AG10803 (cell line): ENCODE measurements at places on chromosomes 6 and 20.

GRCh38 chr6:42424906-42425474, 26.7 kb downstream of the TRERF1 start:
- DNase-seq: no peak

- peak; percentile 99 for DNase-seq
Observed at GRCh38 chr6:156953479-156954146, 176.4 kb downstream of the ARID1B start.

DNA sequence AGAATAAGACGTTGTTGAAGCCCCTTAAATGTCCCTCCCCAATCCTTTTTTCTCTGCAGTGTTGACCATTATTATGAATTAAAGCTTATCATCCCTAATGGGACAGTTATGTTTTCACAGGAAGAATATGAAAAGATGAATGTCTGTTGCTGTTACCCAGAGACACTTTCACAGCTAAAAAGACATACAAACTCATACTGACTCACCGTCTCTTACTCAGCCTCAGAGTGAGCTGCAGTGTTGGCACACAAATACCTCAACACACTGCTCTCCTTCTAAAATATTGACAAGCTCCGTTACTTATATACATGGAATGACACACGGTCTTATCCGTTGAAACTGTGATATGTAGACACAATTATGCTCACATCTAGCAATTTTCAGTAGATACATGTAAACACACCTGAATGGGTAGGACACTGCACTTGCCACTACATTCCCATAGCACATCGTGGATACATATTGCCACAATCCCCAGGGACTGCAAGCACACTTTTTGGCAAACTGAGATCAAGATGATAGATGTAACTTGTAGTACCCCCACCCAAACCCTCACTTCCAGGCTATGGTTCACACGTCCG, 9.6 kb upstream of the SAPCD1 start:
- peak; percentile 65 for DNase-seq

DNA sequence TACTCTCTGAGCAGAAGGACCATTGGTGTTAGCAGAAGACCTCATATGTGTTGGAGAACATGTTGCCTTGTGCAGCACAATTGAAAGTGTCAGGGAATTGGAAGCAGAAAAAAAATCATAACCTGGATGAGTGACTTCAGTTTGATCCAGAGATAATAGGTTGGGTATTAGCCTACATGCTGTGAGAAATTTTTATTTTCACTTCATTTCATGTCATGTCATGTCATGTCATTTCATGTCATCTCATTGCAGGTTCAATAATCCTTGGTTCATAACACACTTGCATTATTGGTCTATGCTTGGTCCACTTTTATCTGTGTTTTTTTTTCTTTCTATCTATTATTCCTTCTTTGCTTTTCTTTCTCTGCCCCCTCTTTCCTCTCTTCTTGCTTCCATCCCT, 34.3 kb downstream of the AKAP7 start:
- no peak for DNase-seq

DNA sequence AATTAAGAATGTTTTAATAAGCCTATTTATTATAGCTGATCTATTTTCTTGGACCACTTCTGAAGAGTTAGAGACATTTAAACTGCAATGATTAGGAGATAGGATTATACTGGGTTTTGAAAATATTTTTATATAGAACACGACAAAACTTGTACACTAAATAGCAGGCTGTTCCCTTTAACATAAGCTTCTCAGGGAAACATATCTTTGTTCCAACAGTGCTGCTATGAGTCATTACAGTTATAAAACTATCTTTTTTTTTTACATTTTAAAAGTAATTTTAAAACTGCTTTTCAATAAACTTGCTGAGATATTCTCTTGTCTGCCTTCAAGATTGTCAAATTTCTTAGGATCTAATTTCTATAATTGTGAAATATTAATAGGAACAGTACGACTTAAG, 389.1 kb downstream of the ARHGAP18 start:
- DNase-seq: no peak

GRCh38 chr6:152232501-152233151, 404.5 kb downstream of the SYNE1 start:
- DNase-seq: peak; percentile 47

- peak; percentile 46 for DNase-seq
Observed at GRCh38 chr20:10857352-10858070, 183.7 kb upstream of the JAG1 start.

- no peak for DNase-seq
Observed at GRCh38 chr20:15491575-15491974, 1081.7 kb downstream of the KIF16B start.

DNA sequence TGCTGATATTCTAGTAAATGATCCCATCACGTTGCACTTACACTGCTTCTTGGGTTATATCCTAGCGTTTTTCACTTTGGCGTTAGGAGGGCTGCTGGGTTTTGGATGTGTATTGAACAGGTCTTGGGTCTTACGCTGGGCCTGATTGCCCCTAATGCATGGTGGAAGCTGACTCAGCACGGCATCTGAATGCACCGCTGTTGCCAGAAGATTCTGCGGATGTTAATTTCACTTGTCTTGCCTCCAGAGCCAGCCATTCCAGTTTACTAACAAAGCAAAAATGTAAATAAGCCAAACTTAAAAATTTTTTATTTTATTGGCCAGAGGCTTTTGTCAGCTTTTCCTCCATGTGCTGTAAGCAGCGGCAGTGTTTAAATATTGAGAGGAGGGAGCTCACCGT, 233.5 kb downstream of the TMEM242 start:
- DNase-seq: peak; percentile 85

GRCh38 chr20:546353-546752, 2.8 kb upstream of the CSNK2A1 start:
- no peak for DNase-seq

GRCh38 chr20:38685853-38686473, 38.3 kb upstream of the SLC32A1 start:
- peak; percentile 21 for DNase-seq

DNA sequence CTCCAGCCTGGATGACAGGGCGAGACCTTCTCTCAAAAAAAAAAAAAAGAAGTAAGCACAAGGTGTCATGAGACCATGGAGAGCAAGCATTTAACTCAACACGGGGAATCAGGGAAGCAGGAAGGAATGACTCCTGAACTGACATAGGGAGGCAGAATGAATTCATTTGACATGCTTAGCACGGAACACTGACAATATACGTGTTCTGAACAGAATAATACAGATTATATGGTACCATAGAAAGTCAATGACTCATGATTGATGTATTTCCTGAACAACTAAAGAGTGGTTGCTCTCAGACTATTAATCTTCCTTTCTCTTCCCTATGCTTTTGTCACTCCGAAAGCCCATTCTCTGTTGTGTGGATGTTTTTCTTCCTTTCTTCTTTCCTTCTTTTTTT, 20.7 kb upstream of the ASIP start:
- DNase-seq: peak; percentile 61

DNA sequence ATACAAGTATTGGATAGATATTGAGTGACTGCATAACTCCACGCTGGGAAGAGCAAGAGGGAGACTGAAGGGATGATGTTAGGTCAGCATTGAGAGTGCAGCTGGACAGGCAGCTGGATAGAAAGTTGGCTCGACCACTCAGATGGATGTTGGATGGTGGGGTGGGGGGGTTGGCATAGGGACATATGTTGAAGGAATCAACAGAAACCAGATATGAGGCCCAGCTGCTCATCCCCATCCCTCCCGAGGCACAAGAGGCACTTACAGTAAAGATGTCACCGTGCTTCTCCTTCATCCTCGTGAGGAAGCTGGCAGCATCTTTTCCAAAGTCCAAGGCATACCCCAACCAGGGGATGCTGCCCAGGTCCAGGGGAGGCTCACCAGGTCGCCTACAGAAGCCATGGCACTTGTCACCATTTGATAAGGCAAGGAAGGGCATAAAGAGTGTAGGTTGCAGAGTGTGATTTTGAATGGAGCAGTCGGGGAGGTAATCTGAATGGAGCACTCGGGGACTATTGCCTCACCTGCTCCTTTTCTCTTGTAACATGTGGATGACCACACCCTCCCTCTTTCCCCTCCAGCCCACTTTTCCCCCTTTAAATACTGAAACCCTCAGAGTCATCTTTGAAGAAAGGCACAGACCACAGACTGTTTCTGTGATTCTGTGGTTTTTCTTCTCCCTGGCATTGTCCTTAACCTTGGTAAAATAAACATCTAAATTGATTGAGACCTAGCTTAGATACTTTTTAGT, 18.0 kb downstream of the PTGIS start:
- DNase-seq: no peak

DNA sequence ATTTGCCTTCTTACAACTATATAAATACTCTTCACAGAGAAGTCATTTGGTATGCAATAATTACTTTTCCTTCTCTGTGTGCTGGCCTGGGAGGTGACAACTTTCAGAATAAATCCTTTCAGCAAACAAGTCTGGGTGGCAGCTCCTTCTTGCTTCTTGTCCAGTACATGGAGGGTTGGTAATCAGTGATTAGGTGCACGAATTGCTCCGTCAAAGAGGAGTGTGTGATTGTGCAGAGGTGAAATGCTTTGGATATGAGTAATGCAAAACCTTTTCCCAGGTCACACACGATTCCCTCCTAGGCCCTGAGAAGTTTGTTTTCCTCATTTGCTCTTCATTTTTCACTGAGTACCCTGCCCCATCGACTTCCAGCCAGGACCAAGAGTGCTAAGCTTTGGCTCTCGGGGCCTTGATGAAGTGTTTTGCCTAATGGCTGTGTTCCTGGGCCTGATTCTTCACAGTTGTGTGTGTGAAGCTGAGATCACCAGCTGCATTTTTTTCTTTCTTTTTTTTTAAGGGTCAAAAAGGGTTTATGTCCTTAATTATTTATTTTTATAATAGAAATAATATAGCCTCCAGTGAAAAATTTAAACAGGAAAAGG, 216.5 kb downstream of the ZMYND8 start:
- DNase-seq: no peak

- no peak for DNase-seq
Observed at GRCh38 chr20:41415191-41415590, 48.6 kb upstream of the EMILIN3 start.

DNA sequence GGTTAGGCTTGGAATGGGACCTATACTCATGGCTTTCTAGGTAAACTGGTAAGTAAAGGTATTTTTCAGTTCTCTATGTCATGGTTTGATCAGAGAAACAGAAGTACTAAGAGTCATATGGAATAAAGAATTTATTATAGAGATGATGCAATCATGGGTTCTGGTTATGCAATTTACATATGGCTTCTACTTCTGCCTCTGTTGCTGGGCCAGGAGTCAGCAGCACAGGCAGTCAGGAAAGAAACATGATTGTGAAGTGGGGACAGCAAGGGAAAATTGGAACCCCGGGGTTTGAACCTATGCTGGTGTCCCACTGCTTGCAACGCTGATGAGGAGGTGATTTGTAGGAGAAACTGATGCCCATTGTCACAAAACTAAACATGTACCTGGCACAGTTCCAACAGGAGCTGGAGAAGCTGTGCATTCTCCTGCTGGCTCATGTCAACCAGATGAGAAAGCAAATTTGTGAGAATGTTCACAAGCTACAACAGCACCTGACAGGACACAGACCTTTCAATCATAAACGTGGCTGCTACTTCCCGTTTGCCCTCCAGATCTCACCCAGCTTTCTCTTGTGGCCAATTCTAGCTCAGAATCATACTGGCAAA, 887.1 kb downstream of the TFAP2A start:
- DNase-seq: no peak

- DNase-seq: peak; percentile 85
Observed at GRCh38 chr6:142833054-142833453, 111.9 kb downstream of the HIVEP2 start.

GRCh38 chr6:136169394-136170148, 80.5 kb downstream of the MTFR2 start:
- no peak for DNase-seq

GRCh38 chr6:11634948-11635347, 97.4 kb downstream of the TMEM170B start:
- no peak for DNase-seq

- peak; percentile 11 for DNase-seq
Observed at GRCh38 chr6:98904096-98904495, 43.6 kb downstream of the FBXL4 start.

GRCh38 chr20:5973172-5973571, 22.7 kb downstream of the MCM8 start:
- peak; percentile 10 for DNase-seq

DNA sequence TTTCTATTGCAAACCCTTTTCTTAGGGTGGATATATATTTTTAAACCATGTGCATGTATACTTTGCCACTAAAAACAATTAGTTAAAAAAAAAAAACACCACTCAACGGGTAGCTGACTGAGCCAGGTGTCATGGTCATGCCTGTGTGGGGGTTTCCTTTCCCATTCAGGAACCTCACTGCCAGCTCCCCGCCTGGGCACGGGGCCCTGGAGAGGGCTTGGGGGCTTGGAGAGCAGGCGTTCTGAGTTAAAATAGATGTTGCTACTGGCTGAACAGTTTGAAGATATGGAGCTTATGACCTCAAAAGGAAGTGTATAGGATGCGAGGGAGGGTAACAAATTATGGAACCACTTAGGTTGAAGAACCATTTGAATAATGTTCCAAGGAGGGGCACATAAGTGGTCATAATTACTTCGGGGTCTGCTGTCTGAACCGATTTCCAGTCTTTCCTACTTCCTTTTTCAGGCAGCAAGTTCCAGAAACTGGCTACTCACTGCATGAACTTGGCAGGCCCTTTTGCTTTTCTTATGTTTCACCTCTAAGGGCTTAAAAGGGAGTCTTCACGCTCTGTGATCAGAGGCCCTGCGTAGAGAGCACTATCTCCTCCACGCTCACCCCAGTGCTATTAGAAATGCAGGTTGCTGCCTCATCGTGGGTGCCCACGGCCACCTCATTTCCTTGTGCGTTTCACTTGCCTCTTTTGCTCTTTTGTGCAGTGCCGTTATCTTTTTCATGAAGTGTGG, 9.9 kb downstream of the STX16 start:
- DNase-seq: no peak

GRCh38 chr6:167811442-167812087, 15.1 kb upstream of the AFDN start:
- DNase-seq: no peak

- DNase-seq: peak; percentile 79
Observed at GRCh38 chr6:82954937-82955577, 110.6 kb downstream of the UBE3D start.

DNA sequence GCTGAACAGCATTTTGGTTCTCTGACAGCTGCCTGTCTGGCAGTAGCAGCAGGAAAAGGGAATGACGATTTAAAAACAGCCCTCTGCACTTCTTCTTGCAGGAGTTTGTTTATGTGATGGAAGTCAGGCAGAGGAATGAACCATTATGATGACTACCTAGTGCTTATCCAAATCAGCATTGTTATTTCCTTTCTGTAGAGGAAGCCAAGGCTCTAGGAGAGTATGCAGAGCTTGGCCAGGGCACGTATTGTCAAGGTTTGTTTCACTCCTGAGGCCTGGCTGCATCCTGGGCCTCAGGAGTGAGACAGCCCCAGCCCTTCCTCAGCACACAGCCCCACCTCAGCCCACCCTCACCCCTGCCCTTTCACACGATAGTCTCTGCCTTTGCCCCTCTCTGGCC, 68.5 kb downstream of the FAM229B start:
- no peak for DNase-seq

GRCh38 chr20:19840111-19840710, 82.2 kb downstream of the RIN2 start:
- no peak for DNase-seq

GRCh38 chr6:80457439-80457933, 351.0 kb downstream of the BCKDHB start:
- peak; percentile 97 for DNase-seq

- no peak for DNase-seq
Observed at GRCh38 chr6:155909710-155910109, 454.1 kb upstream of the NOX3 start.
